ENCODE measurements at places on chromosomes 7 and 10.

DNA sequence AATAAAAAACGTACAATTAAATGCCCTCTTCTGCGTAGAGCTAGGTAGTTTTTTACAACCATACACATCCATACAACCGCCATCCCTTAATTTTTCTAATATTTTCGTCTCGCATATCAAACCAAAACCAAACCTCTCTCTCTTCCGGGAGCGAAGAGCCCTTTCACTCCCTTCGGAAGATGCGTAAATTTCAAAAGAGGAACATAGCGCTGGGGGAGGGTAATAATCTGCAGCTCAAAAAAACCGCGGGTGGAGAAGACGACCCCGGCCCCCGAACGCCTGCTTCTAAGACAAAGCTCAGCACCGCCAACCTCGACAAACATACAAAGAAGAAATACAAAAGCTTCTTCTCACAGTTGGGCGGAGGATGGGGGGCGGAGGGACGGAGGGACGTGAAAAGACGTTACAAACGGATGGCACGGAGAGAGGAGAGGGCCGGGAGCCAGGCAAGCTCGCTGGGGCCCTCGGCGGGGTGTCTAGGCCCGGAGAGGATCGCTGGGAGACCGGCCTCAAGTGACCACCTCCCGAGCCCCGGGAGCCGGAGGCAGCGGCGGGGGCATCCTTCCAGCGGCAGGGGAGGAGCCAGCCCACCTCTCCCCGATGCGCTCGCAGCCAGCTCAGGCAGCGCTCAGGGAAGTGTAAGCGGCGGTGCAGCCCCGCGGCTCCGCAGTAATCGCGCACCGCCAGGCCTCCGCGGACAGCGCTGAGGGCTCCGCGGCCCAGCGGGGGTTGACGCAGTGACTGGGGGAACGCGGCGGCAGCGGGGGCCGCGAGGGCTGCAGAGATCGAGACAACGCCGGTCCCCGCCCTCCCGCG is 851 bp downstream of the MKRN1 start:
- peak; percentile 32 for DNase-seq

DNA sequence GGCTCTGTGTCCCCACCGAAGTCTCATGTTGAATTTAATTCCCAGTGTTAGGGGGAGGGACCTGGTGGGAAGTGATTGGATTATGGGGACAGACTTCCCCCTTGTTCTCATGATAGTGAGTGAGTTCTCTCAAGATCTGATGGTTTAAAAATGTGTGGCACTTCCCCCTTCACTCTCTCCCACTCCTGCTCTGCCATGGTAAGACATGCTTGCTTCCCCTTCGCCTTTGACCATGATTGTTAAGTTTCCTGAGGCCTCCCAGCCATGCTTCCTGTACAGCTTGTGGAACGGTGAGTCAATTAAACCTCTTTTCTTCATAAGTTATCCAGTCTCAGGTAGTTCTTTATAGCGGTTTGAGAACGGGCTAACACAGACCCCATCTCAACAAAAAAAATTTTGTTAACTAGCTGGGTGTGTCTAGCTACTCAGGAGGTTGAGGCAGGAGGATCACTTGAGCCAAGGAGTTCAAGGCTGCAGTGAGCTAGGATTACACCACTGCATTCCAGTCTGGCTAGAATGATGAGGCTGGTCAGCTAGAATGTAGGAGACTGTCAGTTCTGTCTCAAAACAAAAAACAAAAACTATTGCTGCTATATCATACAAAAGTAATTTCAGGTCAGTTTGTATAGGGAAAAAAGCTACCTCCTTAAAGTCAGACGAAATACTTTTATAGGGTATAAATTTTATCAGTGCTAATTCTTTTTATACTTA is 57.7 kb downstream of the ATAD1 start:
- no peak for DNase-seq

- no peak for DNase-seq
Observed at GRCh38 chr10:92268748-92269147, 22.1 kb downstream of the CPEB3 start.

DNA sequence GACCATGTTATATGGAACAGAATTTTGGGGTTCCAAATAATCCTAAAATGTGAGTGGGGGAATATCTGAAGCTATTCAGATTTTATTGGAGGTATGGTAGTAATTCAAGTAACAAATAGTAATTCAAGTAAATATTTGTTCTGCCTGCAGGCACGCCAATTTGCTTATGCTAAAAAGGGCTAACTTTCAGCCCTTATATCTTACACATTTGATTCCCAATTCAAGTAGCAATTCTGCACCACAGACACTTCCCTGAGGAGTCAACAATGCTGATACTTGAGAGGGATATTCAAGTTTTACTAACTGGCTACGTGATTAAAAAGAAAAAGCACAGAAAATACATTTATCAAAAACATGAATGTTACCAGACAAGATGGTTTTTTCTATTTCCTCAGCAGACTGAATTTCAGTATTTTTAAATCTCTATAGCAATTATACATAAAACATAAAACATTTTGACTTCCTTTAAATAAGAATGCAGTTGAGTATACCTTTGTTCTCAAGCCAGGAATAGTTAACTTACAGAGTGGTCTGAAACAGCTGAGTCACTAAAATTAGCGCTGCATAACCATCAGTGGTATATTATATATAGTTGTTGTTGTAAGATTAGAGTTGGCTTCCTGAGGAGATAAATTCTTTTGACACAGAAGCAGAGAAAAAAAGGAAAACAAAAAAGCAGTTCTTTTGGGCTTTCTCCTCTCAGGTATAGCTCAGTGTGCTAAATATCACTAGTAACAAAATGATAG is 33.9 kb downstream of the MTPN start:
- no peak for DNase-seq

Data from NCI-H2171 (cell line).